ENCODE measurements at places on chromosomes 13 and 19.
A peak's percentile ranks its signal among the peaks of the same experiment; 100 is the strongest.

DNA sequence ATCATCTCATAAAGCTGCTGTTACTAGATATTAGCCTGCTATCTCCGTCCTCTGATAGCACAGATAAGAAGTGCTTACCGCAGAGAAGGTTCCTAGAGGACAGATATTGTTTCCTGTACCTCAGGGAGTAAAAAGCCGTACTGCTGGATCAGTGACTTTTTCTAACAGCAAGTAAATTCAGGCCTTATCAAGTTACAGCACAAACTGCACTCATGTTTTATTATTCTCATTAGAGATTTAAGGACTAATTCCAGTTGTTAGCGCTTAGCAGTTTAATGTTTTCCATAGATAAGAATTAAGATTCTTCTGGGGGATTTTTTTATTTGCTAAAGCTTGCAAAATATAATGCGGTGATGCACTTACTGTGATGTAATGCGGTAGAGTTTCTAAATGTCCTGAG is 119.0 kb upstream of the OBI1 start:
- no peak for DNase-seq

DNA sequence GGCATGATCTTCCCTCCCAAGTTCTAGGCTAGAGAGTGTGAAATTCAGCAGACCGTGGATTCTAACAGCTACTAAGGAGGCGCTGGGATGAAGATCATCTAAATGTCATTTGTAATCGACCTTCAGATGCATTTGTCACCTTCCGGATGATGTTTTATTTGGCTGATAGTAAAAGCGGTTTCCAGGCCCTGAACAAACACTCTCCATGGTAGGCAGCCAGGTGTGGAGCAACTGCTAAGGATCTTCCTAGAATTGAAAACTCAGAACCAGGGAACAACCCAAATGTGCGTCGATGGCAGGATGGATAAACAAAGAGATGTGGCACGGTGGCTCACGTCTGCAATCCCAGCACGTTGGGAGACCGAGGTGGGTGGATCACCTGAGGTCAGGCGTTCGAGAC is 107.2 kb upstream of the CACNA1A start:
- no peak for DNase-seq

- no peak for DNase-seq
These were observed 5.6 kb upstream of the ARRDC2 start for GRCh38 chr19:18002347-18002850.

DNA sequence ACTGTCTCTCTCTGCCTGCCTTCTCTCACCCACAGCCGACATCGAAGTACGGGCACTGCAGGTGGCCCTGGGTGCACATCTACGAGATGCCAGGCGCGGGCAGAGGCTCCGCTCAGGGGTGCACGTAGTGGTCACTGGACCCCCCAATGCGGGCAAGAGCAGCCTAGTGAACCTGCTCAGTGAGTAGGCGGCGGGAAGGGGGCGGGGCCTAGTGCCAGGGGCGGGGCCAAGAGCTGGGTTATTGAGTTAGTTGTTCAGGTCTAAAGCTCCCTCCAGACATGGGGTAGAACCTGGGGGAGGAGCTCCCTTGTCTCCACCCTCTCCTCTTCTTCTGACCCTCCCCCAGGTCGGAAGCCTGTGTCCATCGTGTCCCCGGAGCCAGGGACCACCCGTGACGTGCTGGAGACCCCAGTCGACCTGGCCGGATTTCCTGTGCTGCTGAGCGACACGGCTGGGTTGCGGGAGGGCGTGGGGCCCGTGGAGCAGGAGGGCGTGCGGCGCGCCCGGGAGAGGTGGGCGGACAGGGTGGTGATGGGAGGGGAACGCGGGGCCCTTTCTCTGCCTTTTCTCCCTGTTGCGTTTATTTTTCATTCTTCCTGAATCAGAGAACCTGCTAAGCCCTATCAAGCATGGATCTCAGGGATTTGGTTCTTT is 1.9 kb downstream of the GTPBP3 start:
- peak; percentile 69 for DNase-seq

- DNase-seq = no peak
These were observed 739.1 kb downstream of the GPC5 start for GRCh38 chr13:92137520-92137919.

- peak; percentile 40 for DNase-seq
These were observed 338.9 kb downstream of the TEX29 start for GRCh38 chr13:111659219-111659775.

DNA sequence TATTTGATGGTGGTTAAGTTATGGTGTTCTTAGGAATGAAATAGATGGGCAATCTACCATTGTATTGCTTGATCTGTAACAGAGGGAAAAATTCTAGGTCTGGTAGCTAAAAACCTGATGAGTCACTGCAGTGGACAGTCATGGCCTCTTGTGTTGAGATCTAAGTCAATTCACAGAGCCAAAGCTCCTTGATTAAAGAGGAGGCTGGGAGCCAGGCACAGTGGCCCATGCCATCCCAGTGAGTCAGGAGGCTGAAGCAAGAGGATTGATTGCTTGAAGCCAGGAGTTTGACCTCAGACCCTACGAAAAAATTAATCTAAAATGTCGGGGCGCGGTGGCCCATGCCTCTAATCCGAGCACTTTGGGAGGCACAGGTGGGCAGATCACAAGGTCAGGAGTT is 67.1 kb upstream of the KPNA3 start:
- peak; percentile 86 for DNase-seq

DNA sequence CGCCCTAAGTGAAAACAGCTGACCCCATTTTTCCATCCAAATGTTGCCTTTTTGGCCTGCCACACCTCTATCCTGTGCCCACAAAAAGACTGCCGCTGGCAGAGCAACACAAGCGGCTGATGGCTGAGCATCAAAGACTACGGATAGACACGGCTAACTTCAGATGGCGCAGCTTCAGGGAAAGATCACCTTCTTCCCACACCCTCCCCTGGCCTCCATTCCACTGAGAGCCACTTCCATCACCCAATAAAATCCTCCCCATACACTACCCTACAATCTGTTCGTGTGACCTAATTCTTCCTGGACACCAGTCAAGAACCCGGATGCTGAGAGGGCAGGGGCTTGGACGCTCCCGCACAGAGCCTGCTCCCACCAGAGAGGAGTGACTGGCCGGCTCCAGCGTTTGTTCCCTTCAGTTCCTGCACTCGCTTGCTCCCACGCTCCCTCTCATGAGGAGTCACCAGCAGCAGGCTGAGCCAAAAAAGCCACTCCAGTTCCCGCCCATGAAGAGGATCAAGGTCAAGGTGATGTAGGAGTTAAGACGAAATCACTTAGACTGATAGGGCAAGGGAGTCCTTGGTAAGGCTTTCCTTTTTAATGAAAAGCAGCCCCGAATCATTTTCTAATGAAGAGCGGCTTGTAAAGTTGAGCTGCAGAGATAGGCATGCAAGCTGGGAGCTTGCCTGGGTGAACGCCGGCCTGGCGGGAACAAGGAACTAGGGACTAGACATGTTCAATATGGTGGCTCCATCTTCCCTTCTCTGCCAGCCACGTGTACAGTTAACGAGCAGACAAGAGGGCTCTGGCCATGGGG is 35.7 kb downstream of the TSKS start:
- DNase-seq = no peak

- DNase-seq = peak; percentile 80
These were observed 97.9 kb downstream of the GGACT start for GRCh38 chr13:100490692-100491091.

DNA sequence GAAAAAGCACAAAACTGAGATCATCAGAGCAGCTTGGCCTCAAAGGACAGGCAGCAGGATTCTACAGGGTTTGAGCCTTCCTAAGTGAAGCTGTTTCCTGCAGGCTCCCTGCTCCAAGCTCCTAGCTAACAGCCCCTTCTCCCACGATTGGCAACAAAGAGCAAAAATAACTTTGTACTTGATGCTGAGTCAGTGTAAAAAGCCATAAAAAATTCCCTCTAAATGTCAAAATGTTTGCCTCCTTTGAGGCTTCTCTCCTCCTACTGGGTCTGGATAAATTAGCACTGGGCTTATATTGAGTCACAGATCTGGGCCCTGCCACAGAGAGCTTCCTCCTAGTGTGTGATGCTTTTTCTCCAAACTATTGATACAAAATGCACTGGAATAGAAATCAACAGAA is 153.3 kb downstream of the TNFRSF19 start:
- DNase-seq = no peak

- DNase-seq = no peak
These were observed 190.1 kb upstream of the CSNK1A1L start for GRCh38 chr13:37295573-37295972.

- peak; percentile 64 for DNase-seq
These were observed 599 bp downstream of the ZIC2 start for GRCh38 chr13:99982036-99982730.

DNA sequence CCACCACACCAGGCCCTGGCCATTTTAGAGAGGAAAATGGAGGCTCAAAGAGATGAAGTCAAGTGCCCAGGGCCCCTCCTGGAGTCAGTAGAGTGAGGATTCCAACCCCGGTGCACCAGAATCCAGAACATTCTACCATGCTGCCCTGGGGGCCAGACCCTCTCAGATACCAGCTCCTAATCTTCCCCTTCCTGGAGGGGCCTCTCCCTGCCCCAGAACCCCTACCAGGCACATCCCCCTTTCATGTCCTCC is 11.1 kb downstream of the CAPN12 start:
- DNase-seq = no peak

- DNase-seq = peak; percentile 56
These were observed 1.3 kb upstream of the GJB2 start for GRCh38 chr13:20193907-20194631.

- DNase-seq = peak; percentile 12
These were observed 25.5 kb downstream of the FOXO1 start for GRCh38 chr13:40640845-40641458.

GRCh38 chr13:33144358-33144784 is 128.1 kb downstream of the KL start:
- no peak for DNase-seq

- no peak for DNase-seq
These were observed 79.4 kb downstream of the FOXO1 start for GRCh38 chr13:40586886-40587565.

DNA sequence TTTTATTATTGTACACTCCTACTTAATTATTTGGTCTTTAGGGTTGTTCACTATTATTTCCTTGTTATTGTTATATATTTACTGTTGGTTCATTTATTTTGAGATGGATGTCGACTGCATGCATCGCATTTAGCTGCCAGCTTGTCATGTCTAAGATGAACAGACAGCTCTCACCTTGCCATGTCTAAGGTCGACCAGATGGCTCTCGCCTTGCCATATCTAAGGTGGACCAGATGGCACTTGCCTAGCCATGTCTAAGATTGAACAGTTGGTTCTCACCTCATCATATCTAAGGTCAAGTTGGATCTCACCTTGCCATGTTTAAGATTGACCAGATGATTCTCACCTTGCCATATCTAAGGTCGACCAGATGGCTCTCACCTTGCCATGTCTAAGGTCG is 1440.9 kb downstream of the UQCRFS1 start:
- DNase-seq = no peak

DNA sequence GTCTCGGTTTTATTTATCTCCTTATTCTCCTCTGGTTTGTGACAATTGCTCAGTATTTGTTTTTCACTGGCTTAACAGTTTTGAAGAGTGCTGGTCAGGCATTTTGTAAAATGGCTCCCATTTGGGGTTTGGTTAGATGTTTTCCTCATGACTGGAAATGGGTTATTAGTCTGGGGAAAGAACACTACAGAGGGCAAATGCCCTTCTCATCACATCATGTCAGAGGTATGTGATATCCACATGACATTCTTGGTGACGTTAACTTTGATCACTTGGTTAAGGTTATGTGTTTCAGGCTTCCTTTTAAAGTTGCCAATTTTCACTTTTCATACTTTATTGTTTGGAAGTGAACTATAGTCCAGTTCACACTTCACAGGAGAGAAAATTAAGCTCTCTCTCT is 74.8 kb upstream of the KLHL1 start:
- DNase-seq = peak; percentile 45

DNA sequence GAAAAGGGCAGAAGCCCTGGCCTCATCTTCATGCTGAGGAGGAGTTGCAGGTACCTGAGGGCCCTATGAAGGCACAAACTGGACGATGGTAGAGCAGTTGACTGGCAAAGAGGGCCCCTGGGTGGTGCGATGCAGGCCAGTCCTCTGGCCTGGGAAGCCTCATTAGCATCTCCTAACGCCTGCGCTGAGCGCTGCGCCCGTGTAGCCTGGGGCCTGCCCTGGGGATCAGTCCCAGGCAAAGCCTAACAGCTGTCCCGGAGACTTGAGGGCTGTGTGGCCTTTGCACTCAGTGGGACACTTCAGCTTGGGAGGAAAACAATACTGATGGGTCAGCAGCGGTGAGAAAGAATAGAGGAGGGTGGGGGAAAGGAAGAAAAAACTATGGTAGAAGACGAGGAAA is 187.7 kb downstream of the RAP2A start:
- DNase-seq = peak; percentile 54

DNA sequence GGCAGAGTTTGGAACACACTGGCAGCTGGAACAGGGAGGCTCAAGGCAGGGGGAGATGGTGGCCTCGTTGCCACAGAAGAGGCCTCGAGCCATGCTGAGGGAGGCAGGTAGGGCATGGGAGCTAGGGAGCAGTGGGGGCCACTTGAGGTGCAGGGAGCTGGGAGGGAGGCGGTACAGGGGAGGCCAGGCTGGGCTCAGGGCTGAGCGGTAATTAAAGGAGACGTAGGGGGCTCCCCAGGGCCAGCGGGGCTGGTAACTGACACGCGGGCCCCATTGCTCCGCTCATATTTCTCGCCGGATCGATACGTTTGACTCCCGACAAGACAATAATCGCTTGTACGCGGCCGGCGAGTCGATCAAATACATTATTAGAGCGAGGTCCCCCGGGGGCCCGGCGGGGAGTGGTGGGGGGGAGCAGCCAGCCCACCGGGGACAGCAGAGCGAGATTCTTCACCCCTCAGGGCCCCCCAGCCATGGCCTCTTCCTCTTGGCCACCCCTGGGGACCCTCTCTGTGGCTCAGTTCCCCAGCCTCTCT is 2.4 kb upstream of the POU2F2 start:
- no peak for DNase-seq

GRCh38 chr19:38047641-38048040 is 140.6 kb downstream of the SIPA1L3 start:
- DNase-seq = no peak

GRCh38 chr19:47111006-47111621 is 2.5 kb downstream of the ZC3H4 start:
- no peak for DNase-seq
